GM20000 (cell line): ENCODE measurements at places on chromosomes 11 and 22.
A peak's percentile ranks its signal among the peaks of the same experiment; 100 is the strongest.

DNA sequence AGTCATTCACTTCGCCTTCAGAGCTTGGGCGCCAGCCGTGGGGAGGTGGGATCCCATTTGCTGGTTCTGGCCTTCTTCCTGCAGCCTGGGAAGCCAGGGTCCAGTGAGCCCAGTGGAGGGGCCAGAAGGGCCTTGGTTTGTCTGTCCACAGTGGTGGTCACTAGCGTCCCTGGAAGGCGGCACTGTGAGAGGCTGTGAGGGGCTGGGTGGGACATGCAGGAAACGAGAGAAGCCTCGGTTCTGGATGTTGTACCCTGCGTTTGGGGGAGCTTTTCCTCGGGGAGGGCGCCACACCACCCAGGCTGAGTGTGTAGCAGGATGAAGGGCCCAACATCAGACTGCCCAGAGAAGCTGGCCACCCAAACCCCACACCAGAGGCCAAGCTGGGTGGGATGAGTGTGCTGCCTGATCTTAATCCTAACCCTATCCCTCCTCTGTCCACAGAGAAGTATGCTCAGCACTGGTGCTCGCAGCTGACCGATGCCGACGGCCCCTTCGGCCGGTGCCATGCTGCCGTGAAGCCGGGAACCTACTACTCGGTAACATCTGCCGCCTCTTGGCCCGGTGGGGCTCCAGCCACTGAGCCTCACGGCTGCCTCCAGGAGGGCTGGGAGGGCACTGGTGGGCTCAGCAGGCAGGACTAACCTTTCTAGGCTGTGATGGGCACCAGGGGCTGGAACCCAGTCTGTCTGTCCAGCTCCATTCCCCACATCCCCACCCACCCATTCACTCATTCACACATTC lies 14.4 kb downstream of the MUC5AC start:
- DNase-seq = no peak

- DNase-seq = no peak
Measured at GRCh38 chr11:116871248-116871647, 33.8 kb upstream of the APOA1 start.

DNA sequence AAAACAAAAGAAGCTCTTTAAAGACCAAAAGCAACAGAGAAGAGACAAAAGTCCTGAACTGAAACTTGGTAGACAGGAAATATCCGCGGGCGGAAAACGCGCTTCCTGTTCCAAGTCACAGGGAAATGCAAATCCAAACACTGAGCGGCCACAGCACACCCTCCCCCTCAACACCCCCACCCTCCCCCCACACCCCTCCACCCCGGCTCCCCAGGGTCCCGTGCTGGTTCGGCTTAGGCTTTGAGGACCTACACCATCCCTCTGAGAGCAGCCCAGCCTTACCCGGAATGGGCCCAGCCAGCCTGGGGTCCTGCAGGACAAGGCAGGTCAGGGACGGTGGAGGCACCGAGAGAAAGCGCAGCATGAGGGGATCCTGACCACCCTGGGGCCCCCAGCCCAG lies 160.4 kb downstream of the BRD1 start:
- no peak for DNase-seq

DNA sequence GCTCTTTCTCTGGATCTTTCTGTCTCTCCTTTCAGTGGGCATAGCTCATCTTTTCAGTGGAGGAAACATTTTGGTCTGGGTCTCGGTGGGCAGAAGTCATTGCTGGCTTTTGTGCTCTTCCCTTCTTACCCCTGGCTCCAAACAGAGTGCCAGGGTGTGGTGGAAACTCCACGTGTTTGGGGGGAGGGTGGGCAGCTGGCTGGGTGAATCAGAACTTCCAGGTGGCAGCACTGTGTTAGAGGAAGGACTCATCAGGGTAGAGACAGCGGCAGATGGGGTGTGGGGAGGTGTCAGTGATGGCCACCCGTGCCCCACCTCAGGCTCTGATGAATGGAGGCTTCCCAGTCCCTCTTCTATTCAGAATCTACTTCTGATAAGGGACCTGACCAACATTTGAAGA lies 114.0 kb downstream of the GRIK4 start:
- no peak for DNase-seq

- DNase-seq = no peak
Measured at GRCh38 chr11:18780329-18780728, 11.3 kb downstream of the PTPN5 start.

DNA sequence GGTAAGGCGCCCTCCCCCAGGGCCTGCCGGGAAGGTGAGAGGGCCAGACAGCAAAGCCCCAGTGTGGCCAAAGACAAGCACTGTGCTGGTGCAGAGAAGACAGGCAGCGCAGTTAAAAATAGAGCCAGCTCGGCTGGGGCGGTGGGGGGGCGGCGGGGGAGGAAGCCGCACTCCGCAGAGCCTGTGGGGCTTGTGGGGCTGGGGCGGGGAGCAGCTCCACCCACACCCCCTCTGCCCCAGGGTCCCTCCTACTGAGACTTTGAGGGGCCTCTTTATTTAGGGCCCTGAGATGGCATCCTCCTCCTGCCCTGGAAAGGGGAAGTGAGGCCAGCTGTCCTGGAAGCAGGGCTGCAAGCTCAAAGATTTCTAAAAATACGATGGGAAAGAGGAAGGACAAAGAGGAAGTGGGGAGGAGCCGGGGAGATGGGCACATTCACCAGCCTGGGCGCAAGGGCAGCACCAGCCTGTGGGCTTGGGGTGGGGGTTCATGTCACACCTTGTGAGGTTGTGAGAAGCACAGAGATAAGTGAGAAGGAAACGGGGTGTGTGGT lies 2.6 kb downstream of the CYTH4 start:
- peak; percentile 59 for DNase-seq

DNA sequence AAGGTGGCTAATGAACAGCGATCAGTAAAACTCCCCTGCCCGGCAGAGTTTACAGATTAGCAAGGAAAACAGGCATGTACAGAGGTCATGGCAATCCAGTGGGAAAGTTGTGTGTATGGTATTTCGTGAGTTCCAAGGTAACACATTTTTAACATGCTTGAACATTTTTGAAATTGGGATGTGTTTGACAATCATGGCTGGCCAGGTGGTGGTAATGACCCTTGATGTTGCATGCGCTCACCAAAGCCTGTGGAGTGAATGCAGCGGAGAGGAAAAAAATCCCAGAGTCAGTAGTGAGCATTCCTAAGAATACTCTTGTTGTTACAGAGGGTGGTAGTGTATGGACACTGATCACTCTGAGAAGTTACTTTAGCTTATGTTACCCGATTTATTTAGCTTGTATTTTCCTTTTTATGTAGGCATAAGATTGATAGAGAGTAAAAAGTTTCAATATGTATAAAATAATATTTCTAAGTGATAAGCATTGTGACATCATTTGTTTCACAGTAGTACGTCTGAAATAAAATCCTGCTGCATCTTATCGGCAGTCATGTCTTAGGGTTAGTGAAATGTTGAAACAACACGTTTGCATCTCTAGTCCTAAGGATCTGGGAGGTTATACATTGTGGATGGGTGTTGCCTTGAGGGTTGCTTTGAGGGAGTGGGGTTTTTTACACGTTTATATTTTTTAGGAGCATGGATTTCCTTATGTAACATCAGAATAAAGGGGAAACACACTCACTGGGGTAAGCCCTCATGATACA lies 8.7 kb downstream of the TEAD1 start:
- DNase-seq = no peak

DNA sequence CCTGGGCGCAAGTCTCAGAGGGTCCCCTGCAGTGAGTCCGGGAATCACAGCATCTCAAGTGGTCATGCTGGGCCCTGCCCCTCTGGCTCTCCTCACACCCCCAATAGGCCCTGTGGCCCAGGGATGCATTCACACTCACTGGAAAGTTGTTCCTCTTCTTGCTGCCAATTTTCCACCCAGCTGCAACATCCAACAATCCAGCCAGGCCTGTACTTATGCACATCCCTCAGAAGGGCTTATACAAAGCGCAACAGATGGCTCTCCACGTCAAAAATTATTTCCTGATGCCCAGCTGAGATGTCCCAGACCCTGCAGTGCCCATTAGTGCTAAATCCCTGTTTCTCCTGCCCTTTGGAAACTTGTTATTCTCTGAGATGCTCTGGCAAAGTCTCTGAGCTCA lies 407.8 kb upstream of the NARS2 start:
- DNase-seq = no peak

DNA sequence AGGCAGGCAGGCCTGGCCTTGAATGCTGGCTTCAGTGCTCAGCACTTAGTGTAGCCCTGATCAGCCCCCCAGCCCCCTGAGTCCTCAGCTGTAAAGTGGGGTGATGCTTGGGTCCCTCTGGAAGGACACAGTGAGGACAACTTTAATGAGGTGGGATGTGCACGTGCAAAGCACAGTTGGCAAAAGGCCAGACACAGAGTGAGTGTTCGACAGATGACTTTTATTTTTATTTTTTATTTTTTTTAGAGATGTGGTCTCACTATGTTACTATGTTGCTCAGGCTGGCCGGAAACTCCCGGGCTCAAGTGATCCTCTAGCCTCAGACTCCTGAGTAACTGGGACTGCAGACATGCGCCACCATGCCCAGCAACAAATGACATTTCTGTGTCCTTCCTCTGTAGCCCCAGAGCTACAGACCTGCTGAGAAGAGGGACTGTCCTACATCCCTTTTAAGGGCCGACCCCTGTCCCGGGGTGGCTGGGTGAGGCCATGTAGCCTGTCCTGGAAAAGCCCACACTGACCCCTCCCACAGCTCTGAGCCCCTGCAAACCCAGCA lies 6.9 kb upstream of the C11orf96 start:
- no peak for DNase-seq

DNA sequence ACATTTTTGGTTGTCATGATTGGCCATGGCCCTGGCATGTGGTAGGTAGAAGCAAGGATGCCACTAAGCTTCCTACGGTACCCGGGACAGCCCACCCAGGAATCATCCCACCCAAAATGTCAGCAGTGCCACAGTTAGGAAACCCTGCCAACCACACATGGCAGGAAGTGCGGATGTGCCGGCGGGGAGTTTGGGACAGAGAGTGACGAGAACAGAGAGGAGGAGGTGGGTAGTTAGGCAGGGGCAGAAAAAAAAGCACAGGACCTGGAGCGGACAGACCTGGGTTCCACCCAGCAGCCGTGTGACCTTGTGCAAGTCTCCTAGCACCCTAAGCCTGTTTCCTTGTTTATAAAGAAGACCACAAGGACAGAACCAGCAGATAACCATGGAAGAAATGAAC lies 3.3 kb downstream of the SPI1 start:
- no peak for DNase-seq

DNA sequence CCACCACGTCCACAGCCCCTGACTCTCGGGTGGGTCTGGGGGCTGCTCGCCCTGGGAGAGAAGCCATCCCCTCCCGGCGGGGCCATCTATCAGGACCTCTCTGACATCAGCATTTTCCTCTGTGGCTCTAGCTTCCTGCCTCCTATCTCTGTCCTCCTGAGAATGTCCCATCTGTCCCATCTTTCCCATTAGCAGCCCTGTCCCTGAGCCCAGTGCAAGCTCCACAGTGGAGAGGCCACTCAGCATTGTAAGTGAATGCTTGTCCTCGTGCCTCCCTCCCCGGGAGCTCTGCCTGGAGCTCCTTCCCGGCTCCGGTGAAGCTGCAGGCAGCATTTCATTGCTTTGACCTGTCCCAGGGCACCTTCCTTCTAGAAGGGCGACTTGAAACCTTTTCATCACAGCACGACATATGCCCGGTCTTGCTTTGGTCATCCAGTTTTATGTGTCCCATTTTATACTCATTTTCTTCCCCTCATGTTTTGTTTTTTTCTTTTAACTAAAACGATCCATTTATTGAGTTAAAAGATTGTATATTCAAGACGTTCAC lies 49.7 kb downstream of the RTN4R start:
- DNase-seq = no peak

DNA sequence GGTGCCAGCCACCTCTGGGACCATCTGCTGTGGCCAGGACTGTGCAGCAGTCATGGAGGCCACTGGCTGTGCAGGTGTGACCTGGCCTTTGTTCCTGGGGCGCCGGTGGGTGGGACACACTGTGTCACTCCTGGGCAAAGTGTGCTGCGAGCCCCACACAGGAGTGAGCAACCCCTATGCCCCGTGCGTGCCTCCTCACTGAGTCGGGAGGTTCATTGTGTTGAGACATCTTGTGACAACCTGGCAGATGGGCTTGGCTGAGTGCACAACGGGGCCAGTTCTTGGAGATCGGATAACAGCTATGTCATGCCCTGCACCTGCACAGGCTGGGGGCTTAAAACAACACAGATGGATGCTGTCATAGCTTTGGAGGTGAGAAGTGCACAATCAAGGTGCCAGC lies 13.5 kb downstream of the ANO1 start:
- DNase-seq = no peak

- DNase-seq = no peak
Measured at GRCh38 chr11:96246718-96247552, 96.1 kb downstream of the MAML2 start.

- DNase-seq = no peak
Measured at GRCh38 chr11:77749232-77749631, 71.3 kb downstream of the RSF1 start.

DNA sequence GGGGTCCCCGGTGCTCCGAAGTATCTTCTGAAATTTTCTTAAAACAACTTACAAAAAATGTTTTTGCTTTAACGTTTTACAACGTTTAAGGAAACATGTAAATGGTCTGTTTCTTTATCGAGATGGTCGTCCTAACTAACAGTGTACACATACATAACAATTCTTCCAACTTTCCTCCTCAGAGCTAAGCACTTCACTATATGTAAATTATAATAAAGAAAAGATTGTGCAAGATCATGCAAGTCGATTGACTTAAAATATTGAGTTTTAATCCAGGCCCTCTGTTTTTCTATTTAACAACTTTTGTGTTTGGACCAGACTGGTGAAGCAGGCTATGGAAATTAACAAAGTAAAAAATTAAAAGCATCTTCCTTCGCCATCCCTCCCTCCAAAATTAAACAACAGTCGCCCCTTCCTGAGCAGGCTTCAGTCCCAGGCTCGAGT lies 4.9 kb downstream of the ALX4 start:
- no peak for DNase-seq

DNA sequence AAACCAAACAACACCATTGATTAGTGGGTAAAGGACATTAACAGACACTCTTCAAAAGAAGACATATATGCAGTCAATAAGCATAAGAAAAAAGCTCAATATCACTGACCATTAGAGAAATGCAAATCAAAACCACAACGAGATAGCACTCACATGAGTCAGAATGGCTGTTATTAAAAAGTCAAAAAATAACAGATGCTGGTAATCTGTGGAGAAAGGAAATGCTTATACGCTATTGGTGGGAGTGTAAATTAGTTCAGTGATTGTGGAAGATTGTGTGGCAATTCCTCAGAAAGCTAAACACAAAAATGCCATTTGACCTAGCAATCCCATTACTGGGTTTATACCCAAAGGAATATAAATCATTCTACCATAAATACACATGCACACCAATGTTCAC lies 182.6 kb downstream of the TRPC6 start:
- no peak for DNase-seq

GRCh38 chr11:90234977-90235376 lies 12.1 kb upstream of the CHORDC1 start:
- DNase-seq = no peak

- DNase-seq = peak; percentile 51
Measured at GRCh38 chr22:24554313-24555164, at the start of gene GUCD1. Gene GUCD1 (minus strand): TSS chr22:24555138. CDS start chr22:24554991, 147 bp downstream.

GRCh38 chr11:117300283-117300663 lies 9.1 kb downstream of the BACE1-AS start:
- DNase-seq = no peak

- DNase-seq = no peak
Measured at GRCh38 chr11:36062796-36063365, 119.0 kb downstream of the LDLRAD3 start.

GRCh38 chr11:20541503-20541902 lies 57.9 kb upstream of the SLC6A5 start:
- DNase-seq = no peak

GRCh38 chr11:123086305-123086704 lies 24.4 kb upstream of the HSPA8 start:
- no peak for DNase-seq
